ENCODE measurements at places on chromosomes 5 and 9.

GRCh38 chr5:59460368-59461153, 433.0 kb downstream of the PDE4D start:
- DNase-seq = no peak

GRCh38 chr5:58670582-58670981, 87.7 kb downstream of the RAB3C start:
- no peak for DNase-seq

GRCh38 chr5:172758077-172758833, 12.7 kb downstream of the DUSP1 start:
- DNase-seq = no peak

- DNase-seq = no peak
These were observed 98.3 kb upstream of the BOD1 start for GRCh38 chr5:173714551-173715428.

GRCh38 chr5:109533751-109534272, 124.0 kb upstream of the PJA2 start:
- no peak for DNase-seq

- no peak for DNase-seq
These were observed 38.8 kb downstream of the HOMER1 start for GRCh38 chr5:79475152-79475466.
